CD8-positive, alpha-beta T cell (primary cell): ENCODE measurements at places on chromosomes 13 and 19.

DNA sequence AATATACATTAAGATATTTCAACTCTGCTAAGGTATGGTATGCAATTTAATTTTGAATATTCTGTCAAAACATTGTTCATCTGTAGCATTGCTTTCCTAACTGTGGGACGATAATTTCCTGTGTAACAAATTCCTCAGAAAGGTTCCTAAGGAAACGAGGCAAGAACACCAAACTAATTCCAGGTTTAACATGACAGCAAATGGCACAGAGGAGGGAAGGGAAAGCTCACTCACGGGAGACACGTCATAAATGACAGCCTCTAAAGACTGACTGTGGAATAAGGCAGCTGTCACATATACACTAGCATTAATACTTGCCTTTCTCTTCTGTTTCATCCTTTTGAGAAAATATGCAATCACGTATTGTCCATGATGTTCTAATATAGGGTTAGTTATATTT lies 380.6 kb downstream of the LIG4 start:
- DNase-seq, result no peak

GRCh38 chr13:40874138-40874779 lies 84.8 kb downstream of the SLC25A15 start:
- DNase-seq, result no peak

- no peak for DNase-seq
These were observed 3.1 kb downstream of the BCAT2 start for GRCh38 chr19:48807590-48808308.

- no peak for DNase-seq
These were observed 92.6 kb downstream of the SIPA1L3 start for GRCh38 chr19:37999309-38000213.

DNA sequence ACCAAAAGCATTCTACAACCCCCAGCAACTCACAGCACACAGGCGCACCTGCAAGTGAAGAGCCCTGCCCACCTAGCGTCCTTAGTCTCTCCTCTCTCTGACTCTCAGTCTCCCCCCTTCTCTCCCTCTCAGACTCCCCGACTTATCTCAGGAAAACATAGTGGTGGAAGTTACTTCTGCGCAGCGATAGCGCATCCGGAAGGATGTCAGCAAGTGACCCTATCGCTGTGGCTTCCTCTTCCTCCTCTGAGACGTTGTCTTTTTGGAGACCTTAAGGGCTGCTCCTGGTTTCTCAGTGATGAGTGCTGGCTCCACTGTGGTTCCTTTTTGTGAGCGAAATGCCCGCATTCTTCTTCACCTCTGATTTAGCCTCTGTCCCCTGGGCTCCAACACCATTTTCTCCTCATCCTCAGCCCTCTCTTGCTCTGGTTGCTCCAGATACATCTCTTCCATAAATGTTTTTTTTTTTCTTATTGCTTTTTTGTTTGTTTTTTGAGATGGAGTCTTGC lies 1.4 kb upstream of the YIF1B start:
- peak; percentile 23 for DNase-seq

DNA sequence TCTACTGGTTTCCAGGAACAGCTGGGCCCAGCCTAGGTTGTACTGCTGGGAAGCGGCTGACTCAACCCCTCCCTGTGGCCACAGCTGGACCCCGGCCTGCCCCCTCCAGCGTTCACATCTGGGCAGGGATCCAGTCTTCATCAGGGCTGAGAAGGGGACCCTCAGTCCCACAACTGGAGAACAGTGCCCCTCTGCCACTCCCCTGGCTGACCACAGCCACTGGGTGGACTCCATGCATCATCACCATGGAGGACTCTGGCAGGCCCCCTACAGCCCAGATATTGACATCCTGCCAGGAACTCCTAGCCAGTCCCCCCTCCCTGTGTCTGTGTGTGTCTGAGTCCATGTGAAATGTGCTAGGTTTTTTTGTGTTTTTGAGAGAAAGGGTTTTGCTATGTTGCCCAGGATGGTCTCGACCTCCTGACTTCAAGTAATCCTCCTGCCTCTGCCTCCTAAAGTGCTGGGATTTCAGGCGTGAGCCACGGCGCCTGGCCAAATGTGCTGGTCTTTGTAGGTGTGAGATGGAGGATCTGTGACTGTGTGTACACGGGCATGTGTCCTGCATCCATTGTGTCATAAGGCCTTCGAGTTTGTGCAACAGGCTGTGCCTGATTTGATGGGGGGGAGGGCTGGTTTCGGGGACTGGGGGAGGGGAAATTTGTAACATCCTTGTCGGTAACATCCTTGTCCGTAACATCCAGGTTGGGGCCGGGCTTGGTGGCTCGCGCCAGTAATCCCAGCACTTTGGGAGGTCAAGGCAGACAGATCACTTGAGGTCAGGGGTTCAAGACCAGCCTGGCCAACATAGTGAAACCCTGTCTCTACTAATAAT lies 4.0 kb upstream of the HOOK2 start:
- DNase-seq, result no peak

DNA sequence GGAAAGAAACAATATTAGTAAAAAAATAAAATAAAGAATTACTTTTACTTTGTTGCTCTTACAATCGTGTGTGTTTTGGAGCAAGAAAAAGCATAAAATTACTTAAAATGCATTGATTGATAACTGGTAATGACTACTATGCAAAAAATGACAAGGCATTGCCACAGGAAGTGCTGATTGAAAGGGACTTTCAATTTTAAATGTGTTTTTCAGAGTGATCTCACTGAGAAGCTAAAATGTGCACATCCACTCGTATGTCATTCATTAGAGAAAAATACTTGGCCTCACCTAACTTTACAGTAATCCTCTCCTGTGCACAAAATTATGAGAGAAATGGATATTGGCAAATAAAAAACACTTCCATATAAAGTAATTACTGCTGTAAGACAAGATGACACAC lies 934.9 kb downstream of the SLITRK6 start:
- no peak for DNase-seq

- no peak for DNase-seq
These were observed 29.8 kb upstream of the ZNF83 start for GRCh38 chr19:52667972-52668371.

DNA sequence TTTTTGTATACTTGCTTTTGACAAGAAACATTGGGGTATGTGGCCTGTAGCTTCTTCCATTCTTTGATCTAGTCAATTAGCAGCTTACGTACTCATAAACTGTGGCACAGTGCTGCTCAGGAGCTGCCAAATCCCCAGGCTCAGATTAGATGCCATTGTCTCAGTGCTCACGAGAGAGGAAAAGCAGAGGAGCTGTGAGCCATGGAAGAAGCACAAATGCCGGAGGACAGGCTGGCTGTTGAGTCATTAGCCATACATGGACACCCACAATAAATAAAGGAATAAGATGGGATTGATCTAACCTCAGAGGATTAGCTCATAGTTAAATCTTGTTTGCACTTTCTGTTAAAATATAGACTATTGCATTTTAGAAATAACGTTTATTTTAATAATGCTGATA lies 121.7 kb downstream of the POSTN start:
- DNase-seq, result no peak

- DNase-seq, result peak; percentile 26
These were observed at the start of gene KEAP1 for GRCh38 chr19:10503002-10503789. TSS of gene KEAP1 (minus strand) at chr19:10503356. CDS start at chr19:10500033, 3,323 bp downstream.

GRCh38 chr19:33819880-33820781 lies 23.5 kb downstream of the KCTD15 start:
- DNase-seq, result peak; percentile 49

DNA sequence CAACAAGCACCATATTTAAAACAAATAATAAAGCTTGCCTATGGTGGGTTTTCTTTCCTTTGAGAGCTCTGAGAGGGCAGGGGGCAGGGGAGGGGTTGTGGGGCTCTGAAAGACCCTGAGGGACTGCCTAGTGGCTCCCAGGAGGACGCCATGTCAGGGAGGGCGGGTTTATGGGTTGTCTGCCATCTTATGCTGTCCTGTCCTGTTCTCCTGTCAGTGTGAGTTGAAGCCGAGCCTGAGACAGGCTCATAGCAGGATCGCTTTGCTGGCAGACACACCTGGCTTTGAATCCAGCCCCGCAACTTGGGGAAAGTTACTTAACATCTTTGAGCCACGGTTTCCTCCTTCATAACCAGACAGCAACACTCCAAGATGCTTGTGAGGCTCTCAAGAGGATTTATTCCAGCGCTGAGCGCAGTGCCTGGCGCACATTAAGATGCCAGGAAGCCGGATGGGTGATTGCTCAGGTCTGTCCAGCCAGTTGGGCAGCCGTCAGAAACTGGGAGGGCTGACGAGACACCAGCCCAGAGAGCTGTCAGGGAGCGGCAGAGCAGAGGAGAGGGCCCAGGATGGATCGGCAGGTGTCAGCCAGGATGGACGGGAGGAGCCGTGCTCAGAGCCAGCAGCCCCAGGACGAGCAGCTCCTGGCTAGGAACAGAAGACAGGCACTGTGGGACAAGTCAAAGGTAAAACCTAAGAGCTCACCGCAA lies 36.8 kb upstream of the C1QTNF9 start:
- DNase-seq, result no peak

- no peak for DNase-seq
These were observed 6.2 kb upstream of the DZIP1 start for GRCh38 chr13:95650696-95651095.

DNA sequence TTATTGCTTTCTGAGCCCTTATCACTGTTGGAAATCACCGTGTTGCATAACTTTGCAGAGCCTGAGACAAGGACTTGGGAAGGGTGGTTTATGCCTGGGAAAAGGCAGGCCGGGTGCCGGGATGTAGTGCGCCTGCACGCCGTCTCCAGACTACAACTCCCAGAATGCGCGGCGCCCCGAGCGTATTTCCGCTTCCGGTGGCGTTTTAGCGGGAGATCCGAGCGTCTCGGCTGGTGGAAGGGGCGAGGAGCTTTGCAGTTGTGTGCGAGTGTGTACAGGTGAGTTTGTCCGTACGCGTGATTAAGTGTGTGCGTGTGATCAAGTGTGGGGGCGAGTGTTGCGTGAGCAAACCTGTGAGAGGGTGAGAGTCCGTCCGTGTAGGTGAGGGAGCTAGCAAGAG lies 75.4 kb downstream of the PEG3 start:
- DNase-seq, result no peak

DNA sequence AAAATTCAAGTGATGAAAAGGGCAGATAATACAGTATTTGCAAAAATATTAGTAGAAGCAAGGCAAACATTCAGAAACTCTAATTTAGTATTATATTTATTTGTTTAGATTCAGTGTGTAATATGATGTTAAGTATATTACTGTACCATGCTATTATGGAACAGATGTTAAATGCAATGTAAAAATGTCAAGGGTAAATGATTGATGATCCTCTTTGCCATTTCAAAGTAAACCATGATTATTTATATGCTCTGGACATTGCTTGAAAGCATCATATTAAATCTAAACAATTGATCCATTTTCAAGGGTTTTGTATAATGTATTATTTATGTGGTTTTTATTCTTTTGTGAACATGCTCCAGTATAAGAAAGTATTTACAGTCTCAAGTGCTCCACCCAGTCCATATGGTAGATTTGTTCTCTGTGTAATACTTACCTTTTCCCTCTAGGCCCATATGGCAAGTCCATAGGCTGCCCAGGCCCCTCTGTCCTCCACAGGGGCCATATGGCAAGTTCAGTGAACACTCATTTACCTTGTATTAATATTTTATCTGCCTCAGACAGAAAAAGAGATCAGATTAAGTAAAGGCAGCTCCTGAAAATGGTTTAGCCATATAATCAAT lies 353.5 kb downstream of the DACH1 start:
- DNase-seq, result no peak

- DNase-seq, result no peak
These were observed 23.2 kb upstream of the CRTC1 start for GRCh38 chr19:18660051-18660910.

DNA sequence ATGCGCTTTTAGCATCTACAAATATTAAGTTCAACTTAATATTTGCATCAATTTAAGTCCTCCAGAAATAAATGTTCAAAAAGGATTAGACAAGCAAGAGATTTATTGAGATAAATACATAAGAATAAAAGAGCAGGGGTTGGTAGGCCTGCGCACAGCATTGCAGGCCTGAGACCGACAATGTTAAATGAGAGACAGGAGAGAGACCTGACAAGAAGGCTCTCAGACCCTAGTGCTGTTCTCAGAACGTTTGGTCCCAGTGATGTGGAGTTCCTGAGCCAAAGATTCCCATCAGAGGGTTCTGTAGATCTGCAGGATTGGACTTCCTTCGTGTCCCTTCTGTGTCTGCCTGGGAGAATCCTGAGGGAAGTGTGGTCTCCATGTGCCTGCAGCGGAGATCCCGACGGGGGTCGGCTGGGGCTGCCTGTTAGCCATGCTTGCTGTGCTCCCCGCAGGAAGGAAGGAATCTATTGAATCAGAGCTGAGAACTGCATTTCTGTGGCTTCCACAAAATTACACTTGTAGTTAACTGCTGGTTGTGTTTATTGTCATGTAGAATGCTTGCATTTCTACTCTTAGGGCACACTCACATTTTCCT lies 369.9 kb upstream of the SLC10A2 start:
- DNase-seq, result no peak

DNA sequence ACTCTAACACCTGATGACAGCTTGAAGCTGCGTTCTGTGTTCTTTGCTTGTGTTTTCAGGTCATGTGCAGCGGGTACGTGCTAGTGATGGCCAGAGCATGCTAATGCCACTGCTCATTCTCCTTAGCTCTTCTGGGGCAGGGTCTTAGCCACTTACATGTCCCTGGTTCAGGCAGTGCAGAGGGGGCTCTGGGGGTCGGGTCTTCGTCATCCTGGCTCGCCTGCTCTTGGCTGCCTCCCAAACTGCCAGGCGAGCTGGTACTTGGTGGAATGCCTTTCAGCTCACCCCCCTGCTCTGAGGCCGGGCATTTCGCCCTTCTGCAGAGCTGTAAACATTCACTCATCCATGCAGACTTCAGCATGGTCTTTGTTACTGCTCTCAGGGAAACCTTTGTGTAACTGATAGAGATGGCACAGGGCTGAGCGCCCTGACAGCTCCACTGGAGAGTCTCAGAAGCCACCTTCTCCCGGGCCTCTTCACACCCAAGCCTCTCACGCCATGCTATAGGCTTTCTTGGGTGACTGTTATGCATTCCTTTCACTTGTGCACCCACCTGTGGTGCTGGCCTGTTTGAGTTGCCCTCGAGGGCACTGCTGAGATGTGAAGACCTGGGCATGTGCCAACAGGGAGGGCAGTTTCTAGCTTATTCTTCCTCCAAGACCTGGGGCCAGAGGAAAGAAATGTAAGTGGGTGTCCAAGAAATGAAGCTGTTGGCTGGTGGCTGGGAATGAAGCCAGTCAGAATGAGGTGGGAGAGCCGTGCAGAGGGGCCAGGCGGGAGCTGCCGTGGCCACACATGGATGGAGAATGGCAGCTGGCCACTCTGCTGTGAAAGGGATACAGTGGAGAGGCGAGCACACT lies 24.4 kb downstream of the FAM124A start:
- DNase-seq, result no peak

DNA sequence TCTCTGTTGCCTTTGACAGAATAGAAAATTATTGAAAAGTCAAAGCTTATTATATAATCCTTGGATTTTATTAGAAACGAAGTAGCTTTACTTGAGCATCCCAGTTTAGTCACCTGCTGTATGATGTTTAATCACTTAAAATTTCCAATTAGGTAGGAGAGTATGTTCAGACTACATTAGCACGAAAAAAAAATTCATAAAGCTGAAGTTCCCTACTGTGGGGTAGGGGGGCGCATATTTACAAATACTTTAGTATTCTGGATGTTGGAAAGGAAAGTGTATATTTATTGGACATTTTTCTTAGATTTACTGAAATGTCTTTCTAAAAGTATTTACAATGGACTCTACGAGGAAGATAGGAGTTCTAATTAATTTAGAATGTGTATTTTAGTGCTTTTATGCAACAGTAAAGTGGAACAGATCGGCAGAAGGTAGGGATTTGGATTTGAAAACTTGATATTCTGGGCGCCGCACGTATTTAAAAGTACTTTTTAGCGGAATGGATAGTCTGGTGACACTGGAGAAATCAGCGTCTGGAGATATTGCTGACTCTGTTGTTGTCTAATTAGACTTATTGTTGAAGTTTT lies 1.9 kb downstream of the CDK8 start:
- no peak for DNase-seq
